ENCODE measurements at places on chromosomes 3 and 15.

DNA sequence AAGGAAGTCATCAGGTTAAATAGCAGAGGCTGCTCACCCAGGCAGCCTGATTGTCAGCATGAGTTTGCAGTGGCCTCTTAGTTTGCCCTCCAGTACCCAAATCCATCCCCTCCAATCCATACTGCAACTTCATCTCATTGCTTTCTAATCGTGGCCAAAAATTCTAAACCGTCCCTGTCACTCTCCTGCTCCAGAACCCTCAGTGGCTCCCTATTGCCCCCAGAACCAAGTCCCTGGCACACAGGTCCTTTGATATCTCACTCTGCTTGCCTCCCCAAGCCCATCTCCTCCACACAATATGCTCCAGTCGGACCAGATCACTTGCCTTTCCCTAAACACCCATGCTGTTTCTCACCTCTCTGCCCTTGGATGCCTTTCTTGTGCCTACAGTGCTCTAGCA lies 49.7 kb downstream of the ST8SIA2 start:
- H3K36me3 ChIP-seq, result peaks cover 6% of the 10 kb centered on the region
- H3K4me3 ChIP-seq, result no peak overlapping the region
- H3K4me1 ChIP-seq, result no peaks in the 10 kb centered on the region
- H3K27me3 ChIP-seq, result peaks cover 2% of the 10 kb centered on the region
- H3K27ac ChIP-seq, result no peak overlapping the region

DNA sequence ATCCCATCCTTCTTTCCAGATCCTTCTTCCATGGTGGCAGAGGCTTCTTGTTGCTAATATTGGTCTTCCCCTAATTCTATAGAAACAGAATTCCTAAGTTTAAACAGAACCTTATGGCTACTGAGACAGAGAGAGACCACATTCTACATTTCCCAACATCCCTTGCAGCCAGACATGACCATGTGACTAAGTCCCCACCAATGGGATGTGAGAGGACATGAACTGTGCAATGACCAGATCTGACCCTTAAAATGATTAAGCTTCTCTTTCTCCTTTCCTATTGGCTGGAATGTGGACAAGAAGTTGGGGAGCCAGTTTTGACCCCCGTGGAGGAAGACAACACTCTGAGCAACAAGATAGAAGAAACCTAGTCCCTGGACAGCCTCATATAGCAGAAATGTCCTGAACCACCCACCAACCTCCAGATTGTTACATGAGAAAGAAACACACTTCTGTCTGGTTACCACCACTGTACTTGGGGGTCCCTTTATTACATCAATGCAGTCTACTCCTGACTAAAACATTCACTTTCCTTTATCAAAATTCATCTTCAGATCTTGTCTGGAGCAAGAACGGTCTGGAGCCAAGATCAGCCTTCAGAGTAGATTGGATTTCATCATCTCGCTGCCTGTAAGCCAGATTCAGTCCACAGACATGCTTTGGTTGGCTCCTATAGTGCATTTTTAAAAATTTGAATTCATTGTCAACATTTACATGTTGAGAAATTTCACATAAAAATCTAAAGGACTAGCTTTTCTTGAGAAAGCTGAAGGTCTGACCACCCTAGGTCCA lies 183.9 kb downstream of the SHQ1 start:
- H3K4me3 ChIP-seq, result no peak overlapping the region
- H3K4me1 ChIP-seq, result peaks cover 28% of the 10 kb centered on the region
- no peak overlapping the region for H3K27ac ChIP-seq
- H3K27me3 ChIP-seq, result no peaks in the 10 kb centered on the region
- DNase-seq, result no peak

GRCh38 chr3:129560911-129561594 lies 18.1 kb downstream of the H1-8 start:
- H3K27ac ChIP-seq, result peak overlapping the region; percentile 64
- no peak overlapping the region for H3K4me3 ChIP-seq
- no peak for DNase-seq
- H3K27me3 ChIP-seq, result no peaks in the 10 kb centered on the region

DNA sequence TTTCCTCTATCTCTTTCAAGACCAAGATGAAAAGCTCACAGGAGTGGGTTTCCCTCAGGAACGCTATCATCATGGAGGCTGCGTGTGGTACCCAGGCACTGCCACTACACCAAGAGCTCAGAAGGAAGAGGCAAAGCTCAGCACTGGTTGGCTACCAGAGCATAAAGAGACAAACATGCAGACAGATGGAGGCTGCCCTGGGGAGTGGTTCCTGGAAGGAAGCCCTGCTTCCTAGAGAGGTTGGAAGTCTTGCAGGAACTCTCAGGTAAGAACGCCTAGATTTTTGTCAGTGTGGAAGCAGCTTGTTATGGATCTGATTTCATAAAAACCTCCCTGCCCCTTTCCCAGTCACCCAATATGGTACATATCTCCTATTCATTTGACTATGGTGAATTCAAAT lies 49.9 kb upstream of the ADCY5 start:
- no peaks in the 10 kb centered on the region for H3K27me3 ChIP-seq
- no peaks in the 10 kb centered on the region for H3K4me1 ChIP-seq
- no peak overlapping the region for H3K27ac ChIP-seq
- H3K36me3 ChIP-seq, result peaks cover 9% of the 10 kb centered on the region

Measured in mesothelial cell of epicardium (in vitro differentiated cells).